Activated T-cell treated with anti-CD3 and anti-CD28 coated beads, Interleukin-2, amount 50 U/mL, for 24 hours (primary cell): ENCODE measurements at places on chromosomes 16 and 17.

- no peak for DNase-seq
Observed at GRCh38 chr17:81515530-81516041, 3.0 kb upstream of the ACTG1 start.

DNA sequence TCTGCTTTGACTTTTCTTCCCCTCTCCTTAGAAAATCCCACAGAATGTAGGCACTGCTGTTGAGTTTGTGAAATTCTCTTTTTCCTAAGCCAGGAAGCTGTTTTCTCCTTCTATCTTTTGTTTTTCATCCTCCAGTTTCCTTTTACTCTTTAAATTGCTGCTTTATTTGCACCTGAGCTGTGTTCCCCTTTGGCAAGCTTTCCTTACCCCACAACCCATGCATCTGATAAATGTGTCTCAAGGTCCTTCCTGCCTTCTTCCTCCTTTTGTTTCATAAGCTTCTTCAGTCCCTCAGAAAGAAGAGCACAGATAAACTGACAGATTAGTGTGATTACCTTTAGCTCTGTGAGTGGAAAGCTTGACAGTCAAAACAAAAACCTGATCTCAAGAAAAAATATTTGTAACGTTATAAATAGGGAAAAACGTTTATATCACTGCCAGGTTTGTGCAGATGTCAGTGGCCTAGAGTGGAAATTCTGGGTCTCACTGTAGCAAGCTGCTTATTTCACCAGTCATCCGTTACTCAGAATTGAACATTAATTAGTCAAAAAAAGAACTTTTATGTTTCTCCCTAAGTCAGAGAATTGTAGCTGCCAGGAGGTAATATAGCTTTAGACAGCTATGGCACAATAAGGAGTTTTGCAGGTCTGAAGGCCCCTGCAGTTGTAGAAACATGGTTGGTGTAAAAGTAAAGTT is 23.6 kb downstream of the GSDMB start:
- no peak for DNase-seq

- no peak for DNase-seq
Observed at GRCh38 chr16:81792828-81793227, 13.7 kb downstream of the PLCG2 start.

DNA sequence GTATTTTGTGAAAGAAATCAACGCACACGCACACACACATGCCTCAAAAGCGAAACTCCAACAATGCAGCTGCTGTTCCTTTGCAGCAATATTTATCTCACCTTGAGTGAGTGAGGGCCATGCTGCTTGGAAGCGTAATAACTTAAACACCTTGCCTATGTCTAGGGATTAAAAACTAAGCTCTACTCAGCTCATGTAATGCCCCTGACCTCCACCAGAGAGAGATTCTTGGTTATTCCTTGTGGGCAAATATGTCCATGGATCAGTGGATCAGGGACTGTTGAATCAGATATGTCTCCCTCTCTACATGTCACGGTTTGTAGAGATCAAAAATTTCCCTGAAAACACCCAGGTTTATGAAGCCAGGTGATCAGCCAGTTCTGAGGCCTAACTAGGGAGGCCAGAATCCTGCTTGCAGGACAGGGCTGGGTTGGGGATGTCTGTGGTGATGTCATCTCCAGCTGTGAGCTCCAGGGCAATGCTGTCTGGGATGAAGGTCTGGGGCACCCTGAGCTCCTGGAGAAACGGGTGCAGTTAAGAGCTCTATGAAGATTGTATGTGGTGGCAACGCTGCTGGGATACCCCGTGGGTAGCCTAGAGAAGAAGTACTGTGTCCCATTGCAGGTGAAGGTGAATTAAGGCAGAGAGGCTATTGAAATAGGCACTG is 149.4 kb downstream of the KCNJ12 start:
- no peak for DNase-seq

DNA sequence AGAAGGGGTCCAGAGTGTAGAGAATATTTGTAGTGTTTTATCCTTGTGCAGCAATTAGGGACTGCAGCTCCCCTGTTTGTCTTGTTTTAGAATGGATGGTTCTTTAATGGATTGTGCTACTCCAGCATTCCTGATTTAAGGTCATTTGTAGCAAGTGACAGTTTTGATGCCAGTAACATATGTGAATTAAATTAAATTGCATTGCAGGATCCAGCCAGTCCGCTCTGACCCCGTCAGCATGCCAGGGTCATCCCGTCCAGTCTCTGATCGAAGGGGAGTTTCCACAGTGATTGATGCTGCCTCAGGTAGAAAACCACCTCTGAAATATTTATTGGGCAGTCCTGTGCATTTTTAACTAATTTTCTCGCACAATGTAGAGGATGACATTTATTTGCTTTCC is 315.4 kb upstream of the TBX2 start:
- DNase-seq: no peak

- peak; percentile 93 for DNase-seq
Observed at GRCh38 chr16:30186782-30187555, 3.6 kb downstream of the CORO1A start.
